Activated CD8-positive, alpha-beta memory T cell treated with anti-CD3 and anti-CD28 coated beads for 1 hour (primary cell): ENCODE measurements at places on chromosomes 3 and 15.

- DNase-seq, result no peak
Observed at GRCh38 chr15:36638671-36639070, 59.2 kb downstream of the CDIN1 start.

GRCh38 chr15:82021992-82022391 lies 23.8 kb downstream of the MEX3B start:
- DNase-seq, result no peak

- no peak for DNase-seq
Observed at GRCh38 chr15:91216000-91216399, 115.9 kb downstream of the SV2B start.

GRCh38 chr15:99440551-99441443 lies 125.0 kb upstream of the MEF2A start:
- no peak for DNase-seq

DNA sequence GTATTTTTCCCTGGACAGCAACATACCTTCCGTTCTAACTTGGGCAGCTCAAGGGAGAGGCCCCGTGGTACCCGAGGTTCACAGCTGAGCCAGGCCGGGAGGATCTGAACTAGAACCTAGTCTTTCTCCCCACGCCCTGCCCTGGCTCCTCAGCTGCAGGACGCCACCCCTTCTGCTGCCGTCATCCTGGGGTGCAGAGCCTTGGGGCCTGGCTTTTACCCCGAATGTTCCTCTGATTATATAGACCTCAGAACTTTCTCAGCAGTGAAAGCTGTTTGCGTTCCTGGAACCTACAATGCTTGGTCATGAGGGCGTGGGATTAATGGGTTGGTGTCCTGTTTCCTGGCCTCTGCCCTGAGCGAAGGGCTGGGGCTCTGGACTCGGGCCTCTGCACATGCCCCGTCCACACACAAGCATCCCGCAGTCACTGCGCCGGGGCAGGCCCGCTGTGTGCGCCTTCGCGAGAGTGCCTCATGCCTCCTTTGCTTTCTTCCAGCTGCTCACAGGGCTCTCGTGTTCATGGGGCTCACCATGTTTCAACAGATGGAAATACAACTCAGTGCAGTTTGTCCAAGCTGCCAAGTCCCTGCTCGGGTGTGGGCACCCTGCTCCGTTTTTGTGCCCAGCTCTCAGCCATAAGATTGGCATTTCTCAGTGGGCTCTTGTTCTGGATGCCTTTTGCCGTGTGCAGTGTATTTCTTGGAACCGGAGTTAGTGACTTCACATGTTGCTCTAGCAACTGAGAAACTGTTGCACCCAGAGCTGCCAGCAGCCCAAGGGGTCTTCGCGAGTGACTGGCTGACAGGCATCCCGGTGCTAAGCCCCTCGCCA lies 20.4 kb downstream of the SYNM start:
- no peak for DNase-seq

GRCh38 chr15:98906712-98907083 lies 100.9 kb downstream of the PGPEP1L start:
- DNase-seq, result no peak

DNA sequence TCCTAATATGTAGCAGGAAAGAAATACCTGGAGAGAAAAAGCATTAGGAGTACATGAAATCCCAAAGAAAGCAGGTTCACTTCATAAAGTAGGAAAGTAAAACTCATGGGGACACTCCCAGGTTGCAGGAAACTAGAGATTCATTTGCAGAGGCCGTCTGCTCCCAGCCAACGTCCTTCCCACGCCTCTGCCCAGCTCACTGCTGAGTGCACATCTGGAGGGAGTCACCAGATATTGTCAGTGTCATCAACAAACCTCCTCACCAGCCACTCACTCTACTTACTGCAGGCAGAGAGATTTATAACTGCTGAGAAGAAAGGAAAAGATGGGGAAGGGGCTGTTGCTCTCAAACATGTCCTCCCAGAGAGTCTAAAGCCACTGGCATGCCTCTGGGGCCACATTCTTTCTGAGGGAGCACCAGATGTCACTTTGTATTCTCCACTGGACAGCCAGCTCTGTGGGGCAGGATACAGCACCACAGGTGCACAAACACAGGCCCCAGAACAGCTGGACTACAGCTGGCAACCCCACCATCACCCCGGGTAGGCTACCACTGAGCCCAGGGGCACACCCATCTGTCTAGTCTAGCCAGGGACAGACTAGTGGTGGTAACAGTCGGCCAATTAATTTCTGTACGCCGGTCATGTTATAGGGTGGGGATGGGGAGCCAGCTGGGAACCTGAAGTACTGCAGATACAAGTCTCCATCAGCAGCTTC lies 64.5 kb downstream of the NPTN start:
- DNase-seq, result no peak

DNA sequence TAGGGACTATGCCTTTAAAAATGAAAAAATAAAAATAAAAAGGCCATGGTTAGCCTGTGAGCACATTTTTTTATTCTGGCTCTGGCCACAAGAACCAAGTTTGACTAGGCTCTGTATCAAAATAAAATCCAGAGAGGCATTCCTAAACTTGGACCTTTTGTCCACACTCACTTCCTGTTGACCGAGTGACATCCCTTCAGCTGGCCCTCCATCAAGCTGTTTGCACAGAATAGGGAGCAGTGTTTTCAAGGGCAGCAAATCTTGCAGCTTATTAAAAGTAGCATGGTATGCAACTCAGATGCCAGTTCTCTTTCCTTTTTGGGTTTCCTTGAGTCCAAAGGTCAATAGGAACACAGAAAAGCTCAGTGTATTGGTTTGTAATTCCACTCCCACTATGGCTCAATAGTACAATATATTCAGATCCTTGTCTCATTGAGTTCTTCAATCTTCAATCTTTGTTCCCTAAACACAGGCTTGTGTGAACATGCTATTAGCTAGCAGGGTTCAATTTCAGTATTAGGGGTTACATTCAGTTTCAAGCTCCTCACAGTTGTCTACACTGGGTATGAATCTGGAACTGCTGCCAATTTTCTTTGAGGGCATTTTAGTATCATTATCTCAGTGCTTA lies 244.5 kb downstream of the RBMS3 start:
- no peak for DNase-seq

DNA sequence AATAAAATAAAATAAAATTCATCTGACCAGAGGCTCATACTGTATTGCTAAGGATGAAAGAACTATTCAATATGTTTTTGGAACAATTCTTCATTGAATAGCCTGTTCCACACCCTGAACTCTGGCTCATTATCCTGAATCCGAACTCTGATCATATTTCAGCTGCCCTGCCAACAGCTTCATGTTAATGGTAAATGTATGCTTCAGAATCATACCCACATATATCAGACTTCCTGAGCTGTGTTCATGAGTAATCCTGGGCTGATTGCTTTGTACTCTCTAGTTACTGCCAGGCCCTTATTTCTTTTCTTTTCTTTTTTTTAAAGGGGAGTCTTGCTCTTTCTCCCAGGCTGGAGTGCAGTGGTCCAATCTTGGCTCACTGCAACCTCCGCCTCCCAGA lies 11.8 kb downstream of the INO80 start:
- no peak for DNase-seq

- DNase-seq, result no peak
Observed at GRCh38 chr3:108414007-108414406, 96.4 kb downstream of the MYH15 start.

DNA sequence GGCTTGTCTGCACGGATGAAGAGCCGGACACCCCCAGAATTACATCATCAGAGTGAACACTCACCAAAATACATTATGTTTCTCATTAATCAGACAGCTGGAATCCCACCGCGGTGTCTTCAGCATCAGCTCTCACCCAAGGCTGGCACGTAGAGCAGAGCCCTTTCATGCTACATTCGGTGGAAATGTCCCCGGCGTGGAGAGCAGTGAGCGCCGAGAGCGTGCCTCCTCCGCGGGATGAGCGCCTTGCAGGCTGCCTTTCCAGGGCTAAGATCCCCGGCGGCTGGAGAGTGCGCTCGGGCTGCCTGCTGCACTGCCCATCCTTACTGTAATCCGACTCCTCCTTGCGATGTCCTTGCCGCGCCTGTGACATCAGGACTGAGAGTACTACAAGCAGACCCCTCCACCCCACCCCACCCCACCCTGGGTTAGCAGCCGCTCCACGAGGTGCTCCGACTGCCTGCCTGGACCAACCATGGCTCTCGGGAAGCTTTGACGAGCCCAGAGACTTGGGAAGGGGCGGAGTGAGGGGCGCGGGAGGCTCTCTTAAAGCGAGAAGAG lies at the start of gene ZNF385D:
TSS of gene ZNF385D (minus strand) at position 380 of the 561 bp plus-strand sequence. CDS start at position 86, 294 bp downstream.
- DNase-seq, result no peak
